CD4-positive, alpha-beta T cell treated with Interleukin-4 for 4 hours (primary cell): ENCODE measurements at places on chromosomes 5 and 9.

DNA sequence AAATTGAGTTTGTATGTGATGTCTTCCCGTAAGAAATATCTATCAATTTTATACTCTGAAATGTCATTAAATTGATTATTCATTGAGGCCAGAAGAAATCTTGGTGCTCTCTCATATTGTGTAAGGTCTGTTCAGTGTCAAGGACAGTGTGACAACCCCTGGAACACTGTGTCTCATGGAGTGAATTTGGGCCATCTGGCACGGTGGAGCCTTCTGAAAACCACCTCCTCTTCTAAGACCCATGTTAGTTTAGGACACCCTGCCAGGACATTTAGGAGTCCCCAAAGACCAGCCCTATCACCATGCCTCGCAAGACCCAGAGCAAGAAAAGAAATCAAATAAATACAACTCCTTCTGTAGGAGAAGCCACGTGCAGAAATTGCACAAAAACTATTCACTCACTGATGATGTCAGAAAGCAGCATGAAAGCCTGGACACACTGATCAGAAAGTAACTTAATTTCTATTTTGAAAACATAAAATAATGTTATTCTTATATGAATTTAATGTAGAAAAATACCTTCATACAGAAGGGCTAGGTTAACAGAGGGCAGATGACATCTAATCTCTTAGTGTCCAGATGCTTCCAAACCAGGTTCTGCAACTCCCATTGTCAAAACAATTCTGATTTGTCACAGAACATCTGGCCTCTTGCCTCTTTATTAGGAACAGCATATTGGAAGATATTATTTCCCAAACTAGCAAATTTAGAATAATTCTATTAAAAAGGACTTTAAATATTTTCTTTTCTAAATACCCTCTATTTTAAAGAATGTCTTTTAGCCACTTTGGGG lies 298.8 kb downstream of the NR2F1-AS1 start:
- DNase-seq = no peak

- DNase-seq = no peak
These were observed 416.1 kb upstream of the TRPC7 start for GRCh38 chr5:136781464-136781863.

GRCh38 chr9:84589542-84589941 lies 80.0 kb upstream of the NTRK2 start:
- no peak for DNase-seq

DNA sequence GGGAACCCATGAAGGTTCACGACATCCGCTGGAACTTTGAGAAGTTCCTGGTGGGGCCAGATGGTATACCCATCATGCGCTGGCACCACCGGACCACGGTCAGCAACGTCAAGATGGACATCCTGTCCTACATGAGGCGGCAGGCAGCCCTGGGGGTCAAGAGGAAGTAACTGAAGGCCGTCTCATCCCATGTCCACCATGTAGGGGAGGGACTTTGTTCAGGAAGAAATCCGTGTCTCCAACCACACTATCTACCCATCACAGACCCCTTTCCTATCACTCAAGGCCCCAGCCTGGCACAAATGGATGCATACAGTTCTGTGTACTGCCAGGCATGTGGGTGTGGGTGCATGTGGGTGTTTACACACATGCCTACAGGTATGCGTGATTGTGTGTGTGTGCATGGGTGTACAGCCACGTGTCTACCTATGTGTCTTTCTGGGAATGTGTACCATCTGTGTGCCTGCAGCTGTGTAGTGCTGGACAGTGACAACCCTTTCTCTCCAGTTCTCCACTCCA lies 7.6 kb downstream of the GPX3 start:
- no peak for DNase-seq

- peak; percentile 50 for DNase-seq
These were observed 174.9 kb downstream of the ROR2 start for GRCh38 chr9:91775011-91775707.

DNA sequence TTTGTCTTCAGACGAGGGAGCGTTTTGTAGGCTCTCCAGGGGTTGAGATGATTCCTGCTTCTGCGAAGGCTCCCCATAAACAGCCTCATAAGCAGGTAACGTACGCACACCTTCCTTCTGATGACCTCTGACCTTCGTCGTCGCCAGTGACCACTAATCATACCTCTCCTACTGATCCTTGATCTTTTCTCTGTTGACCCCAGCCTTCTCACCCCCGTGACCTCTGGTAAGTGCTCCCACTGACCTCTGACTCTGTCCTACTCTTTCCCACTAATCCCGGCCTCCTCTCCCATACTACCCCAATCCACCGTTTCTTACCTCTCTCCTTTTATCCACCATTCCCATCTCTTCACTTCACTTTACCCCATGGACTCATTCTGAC lies 345 bp downstream of the DNAI1 start:
- DNase-seq = no peak

- DNase-seq = no peak
These were observed 147.4 kb downstream of the PBX3 start for GRCh38 chr9:125894566-125894965.

DNA sequence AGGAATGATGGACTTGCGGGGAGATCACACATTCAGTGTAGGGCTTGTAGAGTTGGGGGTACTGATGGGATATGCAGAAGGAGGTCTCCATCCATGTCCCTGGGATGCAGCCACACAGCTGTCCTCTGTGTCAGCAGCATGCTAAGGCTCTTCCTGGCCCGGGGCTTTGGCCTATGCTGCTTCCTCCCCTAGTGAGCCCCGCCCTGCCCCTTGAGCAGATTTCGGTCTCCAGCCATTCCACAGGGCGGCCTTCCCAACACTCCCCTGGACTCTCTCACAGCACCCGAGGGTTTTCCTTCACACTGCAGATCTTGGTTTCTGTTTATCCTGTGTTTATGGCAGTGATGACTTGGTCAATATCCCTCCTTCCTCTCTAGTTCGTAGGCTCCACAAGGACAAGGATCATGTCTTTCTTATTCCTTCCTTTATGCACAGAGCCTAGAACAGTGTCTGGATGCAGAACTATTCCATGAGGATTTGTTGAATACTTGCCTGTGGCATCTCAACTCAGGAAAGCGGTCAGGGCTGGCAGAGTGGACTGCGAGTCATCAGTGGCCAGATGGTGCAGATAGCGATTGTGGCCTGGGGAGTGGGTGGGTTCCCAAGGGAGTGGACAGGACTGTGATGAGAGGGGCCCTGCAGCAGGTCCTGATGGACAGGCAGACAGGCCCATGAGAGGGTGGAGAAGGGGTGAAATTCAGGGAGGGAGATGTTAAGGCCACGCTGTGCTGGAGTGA lies 114.2 kb downstream of the RGS3 start:
- DNase-seq = no peak

DNA sequence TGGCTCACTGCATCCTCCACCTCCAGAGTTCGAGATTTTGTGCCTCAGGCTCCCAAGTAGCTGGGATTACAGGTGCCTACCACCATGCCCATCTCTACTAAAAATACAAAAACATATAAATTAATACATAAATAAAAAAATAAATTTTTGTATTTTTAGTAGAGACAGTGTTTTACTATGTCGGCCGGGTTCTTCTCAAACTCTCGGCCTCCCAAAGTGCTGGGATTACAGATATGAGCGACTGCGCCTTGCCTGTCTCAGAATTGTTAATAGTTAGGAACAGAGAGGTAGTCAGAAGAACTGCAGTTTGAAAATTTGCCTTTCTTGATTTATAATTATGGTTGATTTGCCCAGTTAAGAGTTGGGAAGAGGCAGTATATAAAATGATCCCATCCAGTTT lies 2.8 kb downstream of the ATP6V1G1 start:
- no peak for DNase-seq

GRCh38 chr9:76490249-76490990 lies 31.4 kb downstream of the GCNT1 start:
- no peak for DNase-seq

DNA sequence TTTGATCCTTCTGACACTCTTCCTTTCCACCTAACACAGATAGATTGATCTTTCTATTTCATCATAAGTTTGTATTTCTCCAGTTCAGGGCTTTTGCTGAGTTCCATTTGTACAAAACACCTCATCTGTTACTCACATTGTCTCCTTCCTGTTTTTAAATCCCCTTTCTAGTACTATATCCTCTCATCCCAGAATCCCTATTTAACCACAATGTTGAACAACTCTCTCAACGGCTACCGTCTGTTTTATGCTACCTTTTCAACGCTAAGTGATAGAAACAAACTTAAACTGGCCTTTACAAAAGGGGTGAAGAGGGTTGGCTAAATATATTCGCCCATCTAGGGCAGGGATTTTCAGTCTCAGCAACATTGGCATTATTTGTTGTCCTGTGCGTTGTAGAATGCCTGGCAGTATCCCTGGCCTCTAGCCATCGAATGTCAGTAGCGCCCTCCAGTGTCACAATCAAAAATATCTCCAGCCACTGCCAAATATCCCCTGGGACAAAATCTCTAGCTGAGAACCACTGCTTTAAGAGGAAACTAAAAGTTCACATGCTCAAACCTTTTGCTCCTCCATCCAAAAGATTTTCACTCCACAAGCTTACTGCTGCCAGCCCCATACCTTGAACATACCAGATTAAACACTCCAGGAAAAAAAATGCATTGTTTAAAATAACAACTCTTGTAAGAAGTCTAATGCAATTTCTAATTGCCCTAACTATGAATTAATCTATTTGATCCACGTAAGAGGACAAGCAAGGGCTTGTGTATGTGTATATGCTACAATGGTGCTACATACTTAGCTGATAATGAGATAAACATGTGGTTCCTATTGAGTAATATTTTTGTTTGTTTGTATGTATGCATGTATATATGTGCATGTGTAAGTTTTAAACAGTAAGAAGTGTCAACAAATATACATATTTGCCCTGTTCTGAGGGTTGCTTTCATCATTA lies 344.0 kb downstream of the PTPRD start:
- no peak for DNase-seq

DNA sequence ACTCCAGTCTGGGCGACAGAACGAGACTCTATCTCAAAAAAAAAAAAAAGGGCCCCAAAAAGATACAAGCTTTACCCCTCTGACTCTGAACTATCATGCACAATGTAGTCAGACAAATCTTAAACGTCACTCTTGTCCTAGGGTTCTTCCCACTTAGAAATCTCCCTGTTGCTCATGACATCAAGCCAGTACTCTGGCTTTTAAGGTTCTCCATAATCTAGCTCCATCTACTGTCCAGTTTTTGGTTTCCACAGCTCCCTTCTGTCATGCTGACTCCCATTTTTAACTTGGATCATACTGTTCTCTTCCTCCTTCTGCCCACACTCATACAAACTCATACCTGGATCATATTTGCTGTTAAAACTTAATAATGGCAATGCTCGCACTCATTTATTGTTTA lies 156.7 kb upstream of the TLX3 start:
- no peak for DNase-seq

DNA sequence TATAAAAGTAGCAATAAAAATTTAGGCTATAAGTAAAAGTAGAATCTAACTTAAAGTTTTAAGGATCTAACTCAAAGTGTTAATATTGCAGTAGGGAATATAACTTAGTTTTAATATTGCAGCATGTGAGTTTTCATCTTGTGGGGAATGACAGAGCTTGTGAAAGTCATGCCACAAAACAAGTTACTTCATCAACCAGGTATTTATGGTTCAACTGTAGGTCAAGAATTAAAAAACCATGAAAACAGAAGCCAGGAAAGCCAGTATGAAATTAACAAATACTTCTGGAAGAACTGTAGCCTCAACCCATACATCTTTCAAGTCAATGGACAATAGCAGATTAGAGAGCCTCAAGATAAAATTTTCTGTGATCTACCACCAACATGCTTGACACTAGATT lies 19.0 kb downstream of the HMGCS1 start:
- DNase-seq = no peak

- no peak for DNase-seq
These were observed 43.3 kb downstream of the ZNF618 start for GRCh38 chr9:113919382-113919781.

GRCh38 chr9:107397076-107398044 lies 92.2 kb downstream of the KLF4 start:
- DNase-seq = no peak
